NCI-H460 (cell line): ENCODE measurements at places on chromosomes 6 and 20.

DNA sequence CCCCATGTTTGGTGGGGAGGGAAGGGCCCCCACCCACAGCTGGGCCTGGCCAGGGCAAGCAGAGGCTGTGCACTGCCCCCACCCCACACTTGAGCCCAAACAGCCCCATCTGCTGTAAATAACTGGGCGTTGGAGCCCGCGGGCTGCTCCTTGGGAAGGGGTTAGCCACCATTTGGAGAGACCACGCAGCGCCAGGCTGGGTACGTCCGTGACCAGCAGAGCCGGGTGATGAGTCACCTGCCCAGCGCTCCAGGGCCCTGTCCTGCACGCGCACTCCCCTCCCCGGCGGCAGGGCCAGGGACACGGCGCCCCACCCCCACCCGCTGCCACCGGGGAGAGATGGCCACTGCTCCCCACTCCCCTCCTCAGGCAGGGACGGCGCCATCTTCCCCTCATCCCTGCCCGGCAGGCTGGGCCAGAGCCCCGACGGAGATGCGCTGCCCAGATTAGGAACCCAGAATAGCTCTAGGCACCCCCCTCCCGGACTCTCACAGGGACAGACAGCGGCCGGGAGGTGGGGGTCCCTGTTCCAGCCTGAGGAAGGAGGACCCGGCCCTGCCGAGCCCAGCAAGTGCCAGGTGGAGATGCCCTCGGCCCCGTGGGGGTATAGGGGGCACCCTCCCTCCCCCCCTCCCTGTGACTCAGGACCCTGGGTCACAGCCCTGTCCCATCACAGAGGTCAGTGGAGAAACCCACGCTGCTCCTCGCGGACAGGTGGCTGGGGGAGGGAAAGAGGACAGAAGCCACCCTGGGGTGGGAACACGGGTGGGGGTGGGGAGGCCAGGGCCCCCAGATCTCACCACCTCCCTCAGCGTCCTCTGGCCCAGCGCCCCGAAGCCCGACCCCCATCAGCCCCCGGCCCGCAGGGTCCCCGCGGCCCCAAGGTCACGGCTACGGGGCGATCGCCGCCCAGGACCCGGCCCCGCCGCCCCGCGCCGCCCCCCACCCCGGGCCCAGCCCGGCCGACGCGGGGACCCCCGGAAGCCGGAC lies 642 bp downstream of the EEF1A2 start:
- peak; percentile 55 for DNase-seq

DNA sequence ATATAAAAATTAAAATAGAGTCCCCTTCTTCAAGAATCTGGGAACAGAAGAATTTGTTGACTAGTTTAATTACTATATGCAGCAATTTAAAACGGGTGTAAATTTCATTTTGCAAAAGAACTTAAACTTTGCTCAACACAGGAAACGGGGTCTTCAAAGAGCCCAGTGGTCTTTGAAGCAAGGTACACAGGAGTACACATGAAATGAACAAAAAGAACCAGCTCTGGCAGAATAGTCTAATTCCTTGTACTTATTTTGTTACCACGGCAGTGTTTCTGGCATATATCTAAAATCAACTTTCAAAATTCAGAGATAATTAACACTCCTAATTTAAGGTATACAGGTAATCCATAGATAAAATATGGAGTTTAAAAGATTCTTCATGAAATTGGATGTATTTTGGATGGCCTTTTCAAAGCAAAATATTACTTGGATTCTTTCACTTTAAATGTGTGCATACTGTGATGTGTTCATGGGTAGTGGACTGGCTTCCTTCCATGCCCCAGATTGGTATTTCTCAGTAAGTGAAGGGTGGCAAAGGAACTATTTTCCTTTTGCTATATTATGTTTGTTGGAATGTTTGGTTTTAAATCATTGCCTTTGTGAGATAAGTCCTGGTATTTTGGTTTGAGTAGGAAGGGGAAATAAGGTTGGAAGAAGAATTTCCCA lies 96.8 kb upstream of the THEMIS start:
- DNase-seq = no peak

DNA sequence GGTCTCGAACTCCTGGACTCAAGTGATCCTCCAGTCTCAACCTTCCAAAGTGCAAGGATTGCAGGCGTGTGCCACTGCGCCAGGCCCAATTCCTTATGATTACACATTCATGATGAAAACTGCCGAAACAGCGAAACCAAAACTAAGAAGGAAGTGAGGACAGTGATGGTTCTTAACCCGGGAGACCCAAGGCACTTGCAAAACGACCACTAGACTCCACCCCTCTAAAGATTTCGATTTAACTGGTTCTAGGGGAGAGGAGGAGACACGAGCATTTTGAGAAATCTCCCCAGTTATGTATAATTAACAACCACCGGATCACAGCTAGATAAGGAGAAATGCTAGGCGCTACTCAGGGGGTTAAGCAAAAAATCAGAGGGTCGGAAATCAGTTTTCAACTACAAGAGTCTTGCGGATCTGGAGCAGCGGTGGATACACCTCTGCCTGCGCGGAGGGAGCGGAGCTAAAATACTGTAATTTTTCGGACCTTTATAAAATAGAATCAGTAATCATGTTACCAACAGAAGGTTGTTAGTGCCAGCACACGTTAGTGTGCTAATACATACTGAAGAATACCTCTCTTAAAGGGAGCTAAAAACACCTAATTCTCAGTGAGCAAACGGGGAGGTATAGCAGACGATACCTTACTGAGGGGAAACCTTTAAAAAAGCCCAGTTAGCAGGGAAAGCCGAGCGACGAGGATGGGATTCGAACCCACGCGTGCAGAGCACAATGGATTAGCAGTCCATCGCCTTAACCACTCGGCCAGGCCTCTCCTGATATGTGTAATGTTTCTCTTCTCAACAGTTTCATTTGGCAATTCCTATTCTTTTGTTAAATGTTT lies 60.0 kb upstream of the BTN3A2 start:
- no peak for DNase-seq

GRCh38 chr6:37675606-37676005 lies 22.1 kb downstream of the MDGA1 start:
- no peak for DNase-seq

DNA sequence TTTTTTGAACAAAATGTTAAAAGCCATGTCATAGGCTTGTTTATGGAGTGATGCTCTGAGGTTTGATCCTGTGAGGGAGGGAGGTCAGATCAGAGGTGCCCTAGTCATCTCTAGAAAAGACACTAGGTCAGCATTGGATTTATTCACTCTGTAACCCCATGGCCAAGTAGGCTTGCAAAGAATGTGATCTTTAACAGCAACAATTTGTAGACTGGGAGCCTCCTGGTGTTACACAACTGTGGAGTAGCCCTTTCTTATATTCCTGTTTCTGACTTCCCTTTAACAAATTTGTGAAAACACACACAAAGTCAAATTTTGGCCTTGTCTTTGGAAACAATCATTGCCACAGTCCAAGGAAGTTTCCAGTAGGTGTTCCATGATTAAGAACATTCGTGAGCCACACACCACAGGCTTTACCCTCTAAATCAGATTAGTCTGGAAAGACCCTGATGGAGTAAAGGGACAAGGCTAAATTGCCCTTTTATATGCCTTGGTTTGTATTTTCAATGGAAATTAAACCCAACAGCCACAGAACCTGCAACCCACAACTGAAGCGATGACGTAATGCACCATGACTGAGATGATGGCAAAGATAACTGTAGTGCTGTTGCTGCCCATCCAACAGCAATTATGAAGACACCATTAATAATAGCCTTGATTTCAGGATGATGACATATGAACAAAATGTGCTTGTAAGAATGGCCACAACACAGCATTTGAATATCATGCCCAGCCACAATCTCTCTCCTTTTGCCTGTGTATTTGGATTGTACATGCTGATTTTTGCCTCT lies 22.1 kb downstream of the SCP2D1 start:
- DNase-seq = no peak

DNA sequence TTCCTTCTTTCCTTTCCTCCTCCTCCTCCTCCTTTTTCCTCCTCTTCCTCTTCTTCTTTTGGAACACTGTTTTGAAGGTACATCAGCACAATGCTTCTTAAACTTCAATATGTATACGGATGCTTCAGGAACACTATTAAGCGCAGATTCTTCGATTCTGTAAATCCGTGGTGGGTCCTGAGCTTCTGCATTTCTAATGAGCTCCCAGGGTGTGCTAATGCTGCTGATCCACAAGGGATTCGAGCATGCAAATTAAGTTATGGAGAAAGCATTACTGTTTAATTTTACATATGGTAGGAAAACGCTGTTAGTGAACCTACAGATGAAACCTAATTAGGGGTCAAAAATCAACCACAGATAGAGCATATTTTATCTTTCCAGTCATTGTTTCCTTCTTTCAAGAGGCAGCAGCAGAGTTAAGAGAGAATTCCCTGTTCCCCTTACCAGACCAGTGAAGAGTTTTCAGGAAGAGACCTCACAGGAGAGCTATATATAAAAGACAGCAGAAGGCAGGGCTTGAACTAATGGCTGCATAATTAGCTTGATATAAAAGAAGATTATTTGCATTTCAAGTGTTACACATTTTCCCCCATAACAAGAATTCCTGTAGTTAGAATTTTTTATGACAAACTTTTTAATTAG lies 47.2 kb downstream of the KIF13A start:
- no peak for DNase-seq

DNA sequence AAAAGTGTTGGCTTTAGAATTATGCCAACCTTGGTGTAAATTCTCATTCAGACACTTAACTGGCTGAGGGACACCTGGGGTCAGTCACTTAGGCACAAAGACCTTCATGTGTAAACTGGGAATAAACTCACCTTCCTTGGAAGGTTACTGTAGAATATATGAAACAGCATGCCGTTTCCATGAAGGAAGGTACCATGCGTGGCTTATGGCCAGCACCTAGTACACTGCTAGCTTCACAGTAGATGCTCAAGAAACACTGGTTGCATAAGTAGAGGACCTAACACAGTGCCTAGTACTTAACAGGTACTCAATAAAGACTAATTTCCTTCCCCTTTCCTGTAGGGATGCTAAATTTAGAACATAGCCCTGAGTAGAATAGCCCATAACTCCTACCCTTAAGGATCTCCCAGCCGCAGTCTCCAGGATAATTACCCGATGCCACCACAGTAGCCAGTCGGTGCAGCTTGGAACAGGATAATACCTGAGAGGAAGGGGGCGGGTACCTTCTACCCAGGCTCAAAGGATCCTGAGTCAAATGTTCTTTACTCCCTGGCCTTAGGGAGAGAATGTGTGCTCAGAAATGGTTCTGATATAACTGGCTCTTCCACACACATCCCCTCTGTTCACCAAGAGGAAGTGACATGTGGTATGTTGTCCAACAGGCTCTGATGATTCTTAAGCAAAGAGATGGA lies 3.6 kb downstream of the BCL2L1 start:
- DNase-seq = no peak

- no peak for DNase-seq
These were observed 113.6 kb upstream of the PLEKHG1 start for GRCh38 chr6:150486048-150486447.

DNA sequence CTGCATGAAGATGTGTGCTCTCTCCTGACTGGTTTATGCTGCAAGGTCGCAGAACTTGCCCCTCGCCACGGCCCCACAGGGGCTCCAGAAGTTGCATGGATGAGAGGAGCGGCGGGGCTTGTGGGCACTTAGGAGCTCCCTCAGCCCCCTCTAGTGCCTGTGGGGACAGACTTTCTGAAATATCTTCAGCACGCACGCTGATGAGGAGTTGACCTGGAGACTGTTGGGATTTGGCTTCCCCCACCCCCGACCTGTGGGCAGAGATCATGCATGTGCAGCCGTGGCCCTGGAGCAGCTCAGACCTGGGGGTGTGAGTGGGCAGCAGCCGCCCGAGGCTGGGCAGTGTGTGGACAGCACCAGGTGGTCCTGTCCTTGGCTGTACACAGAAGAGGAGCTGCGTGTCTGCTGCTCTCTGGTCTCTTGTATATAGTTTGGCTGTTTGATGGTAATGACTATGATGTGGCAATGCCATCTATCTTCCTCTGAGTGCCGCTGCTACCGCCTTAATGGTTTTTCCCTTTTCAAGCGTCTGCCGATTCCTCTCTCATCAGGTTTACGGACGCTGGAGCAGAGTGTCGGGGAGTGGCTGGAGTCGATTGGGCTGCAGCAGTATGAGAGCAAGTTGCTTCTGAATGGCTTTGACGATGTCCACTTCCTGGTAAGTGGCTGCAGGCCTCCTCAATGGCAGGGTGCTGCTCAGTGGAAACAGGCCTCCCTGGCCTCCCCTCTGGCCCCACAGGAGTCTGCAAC lies 81.4 kb downstream of the TCP11 start:
- DNase-seq = no peak

DNA sequence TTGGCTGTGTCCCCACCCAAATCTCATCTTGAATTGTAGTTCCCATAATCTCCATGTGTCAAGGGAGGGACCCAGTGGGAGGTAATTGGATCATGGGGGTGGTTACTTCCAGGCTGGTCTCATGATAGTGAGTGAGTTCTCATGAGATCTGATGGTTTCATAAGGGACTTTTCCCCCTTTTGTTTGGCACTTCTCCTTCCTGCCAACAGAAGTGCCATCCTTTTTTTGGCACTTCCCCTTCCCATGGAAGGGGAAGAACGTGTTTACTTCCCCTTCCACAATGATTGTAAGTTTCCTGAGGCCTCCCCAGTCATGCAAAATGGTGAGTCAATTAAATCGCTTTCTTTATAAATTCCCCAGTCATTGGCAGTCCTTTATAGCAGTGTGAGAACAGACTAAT lies 18.0 kb upstream of the PI3 start:
- no peak for DNase-seq

DNA sequence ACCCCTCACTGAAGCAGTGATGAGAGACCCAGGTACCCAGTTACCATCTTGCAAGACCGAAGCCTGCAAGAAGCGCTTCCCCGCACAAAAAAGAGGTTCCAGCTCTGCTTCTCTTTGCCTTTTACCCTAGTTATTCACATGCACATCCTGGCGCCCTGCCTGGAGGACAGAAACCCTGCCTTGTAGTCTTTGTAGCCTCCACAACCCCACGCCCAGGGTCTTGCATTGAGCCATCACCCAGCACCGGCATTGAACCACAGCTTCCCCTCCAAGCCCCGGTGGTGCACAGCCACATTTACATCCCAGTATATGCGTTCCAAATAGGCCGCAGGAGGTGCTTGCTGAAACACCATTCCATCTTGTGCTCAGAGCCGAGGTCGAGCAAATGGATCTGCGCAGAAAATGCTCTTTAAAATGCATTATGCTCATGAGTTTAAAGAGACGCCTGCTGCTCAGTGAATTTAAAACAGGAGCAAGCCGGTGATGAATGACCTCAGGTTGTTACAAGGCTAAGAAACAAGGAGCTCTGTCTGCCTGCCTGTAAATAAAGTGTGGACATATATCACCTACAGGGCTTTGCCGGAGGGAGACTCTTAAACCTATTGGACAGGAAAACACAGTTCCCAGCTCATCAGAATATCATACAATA lies 61.7 kb downstream of the GNAS-AS1 start:
- DNase-seq = no peak

GRCh38 chr20:57652606-57653545 lies 32.6 kb upstream of the ZBP1 start:
- DNase-seq = no peak

- no peak for DNase-seq
These were observed 130.0 kb upstream of the ZNF217 start for GRCh38 chr20:53723621-53724020.

- DNase-seq = no peak
These were observed 315.4 kb upstream of the SASH1 start for GRCh38 chr6:148027201-148027600.

GRCh38 chr6:11921751-11922150 lies 90.4 kb upstream of the HIVEP1 start:
- DNase-seq = no peak

- no peak for DNase-seq
These were observed 48.6 kb upstream of the SLC16A10 start for GRCh38 chr6:111038534-111039252.
